ENCODE measurements at places on chromosomes 4 and X.

DNA sequence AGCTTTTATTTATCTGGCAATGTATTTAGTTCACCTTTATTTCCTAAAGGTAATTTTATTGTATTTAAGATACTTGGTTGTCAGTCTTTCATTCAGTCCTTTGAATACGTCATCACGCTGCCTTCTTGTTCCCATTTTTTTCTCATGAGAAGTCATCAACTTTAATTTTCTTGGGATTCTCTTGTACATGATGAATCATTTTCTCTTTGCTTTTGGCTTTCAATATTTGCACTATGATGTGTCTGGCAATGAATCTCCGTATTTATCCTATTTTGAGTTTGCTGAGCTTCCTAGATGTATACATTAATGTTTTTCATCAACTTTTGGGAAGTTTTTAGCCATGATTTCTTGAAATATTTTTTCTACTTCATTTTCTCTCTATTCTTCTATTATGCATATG lies 28.4 kb downstream of the CLDN2 start:
- H3K27ac ChIP-seq, result no peak overlapping the region
- no peaks in the 10 kb centered on the region for H3K36me3 ChIP-seq
- H3K4me3 ChIP-seq, result no peak overlapping the region
- peaks cover 2% of the 10 kb centered on the region for H3K4me1 ChIP-seq
- no peak for DNase-seq

DNA sequence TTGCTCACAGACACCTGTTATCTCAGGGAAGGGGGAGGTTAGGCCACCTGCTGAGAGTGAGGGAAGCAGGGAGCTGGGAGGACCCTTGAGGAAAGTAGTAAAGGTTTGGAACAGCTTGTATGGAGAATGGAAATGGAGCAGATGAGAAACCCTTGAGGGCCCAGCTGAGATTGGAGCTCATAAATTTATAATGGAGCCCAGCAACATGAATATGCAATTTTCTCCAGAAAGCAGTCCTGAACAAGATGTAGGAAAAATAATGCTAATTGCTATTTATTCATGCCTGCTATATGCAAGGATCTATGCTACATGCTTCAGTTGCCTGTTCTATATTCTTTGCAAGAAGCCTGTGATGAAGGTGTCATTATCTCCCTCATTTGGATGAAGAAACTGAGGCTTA lies 67.5 kb upstream of the LEF1 start:
- no peak overlapping the region for H3K4me3 ChIP-seq
- H3K27ac ChIP-seq, result no peak overlapping the region
- no peaks in the 10 kb centered on the region for H3K36me3 ChIP-seq

DNA sequence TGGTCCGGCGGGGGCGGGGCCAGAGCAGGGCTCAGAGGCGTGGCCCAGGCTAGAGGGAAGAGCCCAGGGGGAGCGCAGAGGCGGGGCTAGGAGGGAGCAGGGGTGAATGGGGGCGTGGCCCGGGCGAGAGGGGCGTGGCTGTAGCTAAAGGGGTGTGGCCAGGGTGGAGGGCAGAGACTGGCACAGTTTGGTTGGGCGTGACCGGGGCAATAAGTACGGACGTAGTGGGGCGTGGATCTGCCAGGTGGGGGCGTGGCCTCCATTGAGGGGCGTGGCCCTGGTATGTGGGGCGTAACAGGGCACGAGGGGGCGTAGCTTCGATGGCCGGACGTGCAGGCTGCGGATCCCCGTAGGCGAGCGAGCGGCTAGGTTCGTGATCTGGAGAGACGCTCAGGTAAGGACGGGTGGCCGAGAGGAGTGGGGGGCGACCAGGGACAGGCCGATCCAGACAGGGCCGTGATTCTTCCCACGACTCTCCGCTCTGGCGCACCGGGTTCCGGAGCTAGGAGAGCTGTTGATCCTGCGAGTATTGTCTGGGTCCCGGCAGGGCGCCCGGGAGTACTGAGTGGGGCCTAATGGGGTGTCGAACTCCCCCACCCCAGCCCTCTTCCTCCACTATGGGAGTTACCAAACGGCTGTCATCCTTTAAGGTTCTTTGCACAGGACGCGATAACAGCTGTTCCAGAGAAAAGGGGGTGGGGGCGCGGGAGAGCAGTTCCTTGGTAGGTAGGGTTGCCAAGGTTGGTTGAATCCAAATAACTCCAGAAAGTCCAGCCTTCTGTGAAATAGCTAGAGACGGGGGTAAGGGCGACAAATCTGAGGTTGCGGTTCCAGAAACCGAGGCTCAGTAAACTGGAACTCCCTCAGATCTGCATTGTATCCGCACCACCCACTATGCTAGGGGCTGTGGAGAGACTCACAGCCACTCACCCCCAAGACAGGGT lies at the start of gene CA5B:
TSS of gene CA5B (plus strand) at position 312 of the 944 bp plus-strand sequence. CDS start 11,754 bp downstream, outside the sequence.
- peak within 1 kb of the TSS; percentile 56 for H3K4me3 ChIP-seq
- H3K36me3 ChIP-seq, result no peaks in the 10 kb centered on the region
- H3K4me1 ChIP-seq, result no peaks in the 10 kb centered on the region
- H3K27ac ChIP-seq, result no peak within 1 kb of the TSS

DNA sequence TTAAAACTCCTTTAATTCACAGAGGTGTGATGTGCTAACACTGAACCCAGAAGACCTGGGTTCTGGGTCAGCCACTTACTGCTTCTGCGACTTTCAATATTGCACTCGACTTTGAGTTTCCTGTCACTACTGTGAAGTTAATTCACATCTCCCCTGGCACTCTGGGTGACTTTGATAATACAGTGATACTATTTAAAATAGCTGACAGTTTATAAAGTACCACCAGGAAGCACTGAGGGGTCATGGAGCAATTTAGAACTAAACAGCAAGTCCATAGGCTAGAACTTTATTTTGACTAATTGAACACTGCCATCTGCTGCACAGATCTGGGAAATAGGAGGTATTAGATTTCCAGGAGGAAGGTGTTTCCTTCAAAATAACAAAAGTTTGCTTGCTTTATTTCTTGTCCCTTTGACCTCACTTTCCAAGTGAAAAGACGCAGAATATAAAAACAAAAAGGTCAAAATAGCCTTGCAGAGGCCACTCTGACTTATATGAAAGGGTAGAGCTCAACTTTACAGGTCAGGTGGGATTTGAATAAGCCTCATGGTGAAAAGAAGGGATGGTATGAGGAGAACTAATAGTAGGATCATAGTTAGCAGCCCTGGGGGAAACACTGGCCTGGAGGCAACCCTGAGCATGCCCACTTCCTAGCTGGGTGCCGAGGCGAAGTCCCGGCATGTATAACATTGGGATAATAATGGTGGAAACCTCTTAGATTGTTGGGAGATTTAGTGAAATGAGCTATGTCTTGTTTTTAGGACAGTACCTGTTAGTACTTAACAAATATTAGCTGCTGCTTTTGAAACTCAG lies 53.4 kb downstream of the ZNF518B start:
- H3K27me3 ChIP-seq, result no peaks in the 10 kb centered on the region
- no peak for DNase-seq
- H3K4me3 ChIP-seq, result no peak overlapping the region
- no peaks in the 10 kb centered on the region for H3K4me1 ChIP-seq
- H3K27ac ChIP-seq, result no peak overlapping the region

- H3K27ac ChIP-seq, result no peak overlapping the region
- H3K4me3 ChIP-seq, result no peak overlapping the region
- DNase-seq, result no peak
- no peaks in the 10 kb centered on the region for H3K36me3 ChIP-seq
Measured at GRCh38 chr4:72473434-72473900, 95.6 kb downstream of the ADAMTS3 start.

DNA sequence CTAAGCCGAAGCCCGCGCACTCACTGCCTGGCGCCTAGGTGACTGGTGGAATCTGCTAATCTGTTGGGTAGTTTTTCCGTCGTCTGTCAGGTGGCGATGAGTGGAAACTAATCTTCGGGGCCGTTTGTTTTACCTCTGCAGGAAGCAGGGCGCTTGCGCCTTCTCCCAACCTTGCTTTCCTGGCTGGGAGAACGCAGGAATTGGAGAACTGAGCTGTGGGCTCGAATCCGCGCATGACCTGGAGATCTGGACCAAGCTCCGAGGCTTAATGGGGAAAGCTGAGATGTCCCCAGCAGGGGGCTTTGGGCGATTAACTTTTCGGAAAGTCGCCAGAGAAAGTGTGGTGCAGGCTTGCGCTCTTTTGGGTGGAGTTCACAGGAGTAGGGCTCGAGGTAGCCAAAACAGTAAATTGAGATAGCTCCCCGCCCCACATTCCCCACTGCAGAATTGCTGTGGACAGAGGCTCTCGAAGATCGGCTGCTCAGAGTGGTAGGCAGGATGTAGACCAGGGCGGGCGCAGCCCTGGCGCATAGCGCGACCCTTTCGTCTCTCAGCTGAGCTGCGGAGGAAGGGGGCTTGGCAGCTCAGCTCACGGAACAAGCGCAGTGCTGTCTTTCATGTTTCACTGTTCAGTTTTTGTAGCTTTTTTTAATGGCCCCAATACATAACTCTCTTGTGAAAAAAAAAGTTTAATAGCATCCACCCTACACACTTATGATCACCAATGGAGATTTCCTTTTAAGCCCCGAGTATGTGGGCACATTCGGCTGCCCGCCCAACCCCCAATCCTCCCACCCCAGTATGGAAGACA lies 2.7 kb upstream of the FGF5 start:
- DNase-seq, result no peak
- H3K4me3 ChIP-seq, result no peak overlapping the region
- H3K4me1 ChIP-seq, result no peaks in the 10 kb centered on the region
- H3K27me3 ChIP-seq, result peaks cover 19% of the 10 kb centered on the region
- no peaks in the 10 kb centered on the region for H3K36me3 ChIP-seq

DNA sequence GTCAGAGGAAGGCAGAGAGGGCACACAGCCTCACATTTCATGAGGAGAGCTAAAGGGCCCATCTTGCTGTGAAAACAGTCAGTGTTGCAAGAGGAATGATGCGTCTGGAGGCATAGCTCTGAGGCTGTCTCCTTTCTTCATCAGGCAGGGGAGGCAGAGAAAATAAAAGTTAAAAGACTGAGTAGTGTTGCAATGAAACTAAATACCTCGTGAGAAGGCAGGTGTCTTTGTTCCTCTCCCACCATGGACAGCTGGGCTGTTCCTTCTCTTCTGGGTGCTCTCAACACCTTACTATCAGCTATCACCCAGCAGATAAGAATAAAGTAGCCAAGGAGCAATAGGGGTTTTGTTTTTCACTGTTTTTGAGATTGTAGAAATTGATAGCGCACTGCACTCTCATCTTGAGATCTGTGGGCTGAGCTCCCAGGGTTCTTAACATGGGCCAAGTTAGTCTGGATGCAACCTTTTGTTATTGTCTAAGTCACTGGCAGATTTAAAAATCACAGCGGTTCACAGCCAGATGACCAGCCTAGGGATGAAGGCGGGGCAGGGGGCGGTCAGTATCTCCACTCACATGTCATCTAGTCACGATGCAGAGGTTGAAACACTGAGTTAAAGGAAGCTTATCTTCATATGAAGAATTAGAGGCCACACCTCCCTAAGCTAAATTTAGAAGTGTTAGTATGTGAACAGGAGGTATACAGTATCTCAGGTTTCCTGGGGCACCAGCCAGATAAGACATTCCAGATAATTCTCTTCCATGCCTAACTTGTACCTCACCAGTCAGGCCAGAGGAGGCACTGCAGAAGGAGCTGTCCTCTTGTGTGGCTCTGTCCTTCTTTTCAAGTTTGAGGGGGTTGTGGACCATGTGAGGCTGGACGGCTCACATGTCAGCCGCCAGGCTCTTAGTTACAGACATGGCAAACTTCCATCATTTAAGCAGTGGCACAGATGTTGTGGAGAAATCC lies 36.9 kb downstream of the PARM1 start:
- no peak overlapping the region for H3K4me3 ChIP-seq
- DNase-seq, result no peak
- no peaks in the 10 kb centered on the region for H3K4me1 ChIP-seq
- no peaks in the 10 kb centered on the region for H3K36me3 ChIP-seq
- no peak overlapping the region for H3K27ac ChIP-seq

DNA sequence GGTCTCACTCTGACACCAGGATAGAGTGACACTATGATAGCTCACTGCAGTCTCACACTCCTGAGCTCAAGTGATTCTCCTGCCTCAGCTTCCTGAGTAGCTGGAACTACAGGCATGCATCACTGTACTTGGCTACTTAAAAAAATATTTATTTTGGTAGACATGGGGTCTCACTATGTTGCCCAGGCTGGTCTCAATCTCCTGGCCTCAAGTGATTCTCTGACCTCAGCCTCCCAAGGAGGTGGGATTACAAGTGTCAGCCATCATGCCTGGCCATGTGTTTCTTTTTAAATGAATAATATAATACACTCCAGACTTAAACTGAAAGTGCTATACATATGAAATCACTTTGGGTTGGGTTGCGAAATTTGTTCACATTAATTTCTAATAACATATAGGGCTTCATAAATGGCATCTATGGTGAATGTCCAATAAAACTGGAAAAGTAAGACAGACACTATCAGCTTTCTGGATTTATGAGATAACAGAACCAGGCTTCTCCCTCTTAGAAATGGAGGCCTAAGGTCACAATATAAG lies 48.0 kb downstream of the SEC24D start:
- peaks cover 10% of the 10 kb centered on the region for H3K36me3 ChIP-seq
- H3K4me3 ChIP-seq, result no peak overlapping the region
- H3K27ac ChIP-seq, result no peak overlapping the region
- no peak for DNase-seq
- no peaks in the 10 kb centered on the region for H3K4me1 ChIP-seq

GRCh38 chrX:8731559-8732395 lies at the start of gene ANOS1:
TSS of gene ANOS1 (minus strand) at chrX:8732137. CDS start at chrX:8732036, 101 bp downstream.
- peaks cover 21% of the 10 kb centered on the region for H3K4me1 ChIP-seq
- H3K4me3 ChIP-seq, result peak within 1 kb of the TSS; percentile 51
- no peak within 1 kb of the TSS for H3K27ac ChIP-seq
- no peaks in the 10 kb centered on the region for H3K36me3 ChIP-seq

DNA sequence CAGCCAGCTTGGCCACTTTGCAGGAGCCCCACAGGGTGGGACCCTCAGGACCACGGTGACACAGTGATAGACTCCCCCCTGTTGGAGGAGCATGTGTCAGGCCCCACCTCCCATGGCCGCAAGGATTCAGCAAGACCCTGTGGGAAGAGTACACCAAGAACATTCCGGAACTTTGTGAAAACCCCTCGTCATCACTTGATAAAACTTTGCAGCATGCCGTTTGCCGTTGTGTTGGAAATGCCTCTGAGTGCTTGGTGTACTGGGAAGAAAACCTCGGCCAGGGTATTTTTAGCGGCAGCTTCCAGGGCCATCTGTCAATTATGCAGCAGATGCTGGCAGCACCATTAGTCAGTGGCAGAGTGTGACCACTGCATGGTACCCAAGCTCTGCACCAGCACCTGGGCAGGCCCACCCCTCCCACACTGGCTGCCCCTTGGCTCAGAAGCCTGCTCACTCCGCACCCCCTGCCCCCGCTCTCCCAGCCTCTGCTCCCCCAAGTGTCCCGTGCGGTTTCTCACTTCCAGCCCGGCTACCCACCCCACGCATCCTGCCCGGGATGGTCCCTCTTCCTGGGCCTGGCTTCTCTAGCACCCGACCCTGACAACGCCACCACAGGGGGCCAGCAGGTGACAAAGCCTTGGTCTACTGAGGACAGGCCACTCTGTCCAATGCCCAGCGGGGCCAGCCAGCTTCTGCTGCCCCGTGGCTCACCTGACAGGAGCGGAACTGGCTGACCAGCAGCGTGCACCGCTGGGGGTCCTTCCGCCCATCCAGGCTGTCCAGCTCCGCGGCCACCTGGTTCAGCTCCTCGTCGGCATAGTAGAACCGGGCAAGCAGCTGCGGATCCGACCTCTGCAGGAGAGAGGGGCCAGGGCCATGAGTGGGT lies 65.0 kb downstream of the ZFYVE28 start:
- no peak overlapping the region for H3K27ac ChIP-seq
- no peaks in the 10 kb centered on the region for H3K36me3 ChIP-seq
- DNase-seq, result no peak
- no peaks in the 10 kb centered on the region for H3K27me3 ChIP-seq
- no peaks in the 10 kb centered on the region for H3K4me1 ChIP-seq

Data from liver (tissue), 10 donors.